Stomach (tissue), 19 donors: ENCODE measurements at places on chromosomes 7 and 10. TPM values are rescaled to one million over a fixed set of nuclear protein-coding genes. Genes with fewer than 3 reads are reported as not detected.

SRRM3 gene
- 5.6 TPM for polyA plus RNA-seq

SMURF1 gene
- 14.8 TPM for polyA plus RNA-seq

RHBDD2 gene
- 47.0 TPM for polyA plus RNA-seq

ZNF33A gene
- 13.3 TPM for polyA plus RNA-seq

PLXNA4 gene
- polyA plus RNA-seq: 0.98 TPM

CPXM2 gene
- 0.46 TPM for polyA plus RNA-seq

HOXA7 gene
- polyA plus RNA-seq: 0.98 TPM

GALNT17 gene
- 0.76 TPM for polyA plus RNA-seq

LRRC17 gene
- 2.2 TPM for polyA plus RNA-seq

PPP2R2D gene
- polyA plus RNA-seq: 17.7 TPM

OPN4 gene
- polyA plus RNA-seq: not detected

AS3MT gene
- 6.4 TPM for polyA plus RNA-seq

SPOCK2 gene
- polyA plus RNA-seq: 1.1 TPM

TMEM120A gene
- 68.3 TPM for polyA plus RNA-seq

STN1 gene
- polyA plus RNA-seq: 18.9 TPM

CDK14 gene
- polyA plus RNA-seq: 14.2 TPM

FAM180A gene
- 0.75 TPM for polyA plus RNA-seq

SPDYE8 gene
- polyA plus RNA-seq: not detected

SGCE gene
- polyA plus RNA-seq: 12.6 TPM

ZNF511 gene
- polyA plus RNA-seq: 60.0 TPM

TMEM229A gene
- 1.3 TPM for polyA plus RNA-seq

MRC1 gene
- polyA plus RNA-seq: 7.9 TPM

NKX2-3 gene
- polyA plus RNA-seq: 1.1 TPM

SFTPA1 gene
- 3.2 TPM for polyA plus RNA-seq

ACSM6 gene
- 0.13 TPM for polyA plus RNA-seq

FANK1 gene
- 7.0 TPM for polyA plus RNA-seq

PHF14 gene
- 18.9 TPM for polyA plus RNA-seq

MYOF gene
- polyA plus RNA-seq: 13.7 TPM

CUBN gene
- polyA plus RNA-seq: 0.10 TPM

MACC1 gene
- polyA plus RNA-seq: 1.4 TPM

HMX2 gene
- not detected for polyA plus RNA-seq

AOC1 gene
- polyA plus RNA-seq: 0.46 TPM

ZNF107 gene
- polyA plus RNA-seq: 1.2 TPM

ELAPOR2 gene
- polyA plus RNA-seq: 3.7 TPM

SEC61A2 gene
- polyA plus RNA-seq: 2.2 TPM

PPP1R3C gene
- 13.9 TPM for polyA plus RNA-seq

PLAC9 gene
- 14.2 TPM for polyA plus RNA-seq

SORCS1 gene
- polyA plus RNA-seq: 0.78 TPM

MEOX2 gene
- polyA plus RNA-seq: 0.12 TPM

RAPGEF5 gene
- 8.6 TPM for polyA plus RNA-seq

SLC18A3 gene
- 0.20 TPM for polyA plus RNA-seq

ADCYAP1R1 gene
- 0.25 TPM for polyA plus RNA-seq

DLG5 gene
- polyA plus RNA-seq: 21.8 TPM

COG5 gene
- 7.5 TPM for polyA plus RNA-seq

OPN1SW gene
- polyA plus RNA-seq: not detected

MAGI2 gene
- 0.92 TPM for polyA plus RNA-seq
